ENCODE measurements at places on chromosomes 5 and 9. TPM values are rescaled to one million over a fixed set of nuclear protein-coding genes. Genes with fewer than 3 reads are reported as not detected.
A peak's percentile ranks its signal among the peaks of the same experiment; 100 is the strongest.

Gene WDR70
- total RNA-seq: 34.3 TPM

DNA sequence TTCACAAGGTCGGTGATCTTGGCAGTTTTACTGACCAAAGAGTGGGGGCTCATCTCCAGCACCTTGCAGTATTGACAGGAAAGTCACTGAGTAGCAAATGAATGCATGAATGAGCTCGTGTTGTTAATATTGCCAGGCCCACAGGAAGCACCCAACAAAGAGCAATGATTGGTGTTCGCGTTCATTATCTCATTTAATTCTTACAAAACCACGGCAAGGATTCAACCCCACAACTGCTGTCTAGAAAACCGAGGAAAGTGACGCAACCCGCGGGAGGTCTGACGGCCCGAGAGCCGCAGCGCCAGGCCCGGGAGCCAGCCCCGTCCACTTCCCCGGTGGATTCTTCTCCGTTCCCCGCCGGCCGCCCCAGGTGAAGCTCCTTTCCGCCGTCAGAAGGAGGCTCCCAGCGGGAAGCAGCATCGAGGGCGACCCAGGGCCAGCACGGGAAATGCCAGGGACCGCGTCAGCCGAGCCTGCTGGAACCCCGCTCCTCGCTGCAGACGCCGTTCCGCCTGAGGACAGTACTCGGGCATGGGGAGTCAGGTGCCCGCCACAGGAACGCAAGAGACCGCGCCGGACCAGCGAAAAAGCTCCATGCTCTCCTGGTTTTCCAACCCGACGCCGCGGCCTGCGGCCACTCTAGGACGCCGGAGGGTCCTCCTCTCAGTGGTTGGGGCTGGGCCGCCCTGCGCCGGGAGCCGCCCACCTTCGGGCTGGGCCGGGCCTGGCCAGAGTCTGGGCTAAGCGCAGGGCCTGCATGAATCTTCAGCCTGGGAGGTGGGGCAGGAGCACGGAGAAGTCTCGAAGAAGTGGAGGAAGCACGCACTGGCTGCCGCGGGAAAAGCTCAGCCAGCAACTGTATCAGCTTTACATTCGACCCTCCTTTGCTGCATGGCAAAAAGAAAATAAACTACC is 19.8 kb upstream of the FER start:
- DNase-seq: peak; percentile 77

DNA sequence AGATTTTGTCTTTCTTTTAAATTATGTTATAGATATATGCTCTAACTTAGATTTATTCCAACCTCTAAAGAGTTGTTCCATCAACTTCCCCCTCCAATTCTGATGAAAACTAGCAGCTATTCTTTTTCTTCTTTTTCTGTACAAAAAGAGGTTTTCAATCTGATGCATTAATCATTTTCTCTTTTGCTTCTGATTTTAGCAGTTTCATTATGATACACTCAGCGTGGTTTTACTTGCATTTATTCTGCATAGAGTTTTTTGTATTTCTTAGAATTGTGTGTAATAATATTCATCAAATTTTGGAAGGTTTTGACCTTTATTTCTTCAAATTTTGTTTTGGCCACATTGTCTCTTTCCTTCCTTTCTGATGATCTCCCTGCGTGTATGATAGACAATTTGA is 968.1 kb upstream of the CDH18 start:
- no peak for DNase-seq

DNA sequence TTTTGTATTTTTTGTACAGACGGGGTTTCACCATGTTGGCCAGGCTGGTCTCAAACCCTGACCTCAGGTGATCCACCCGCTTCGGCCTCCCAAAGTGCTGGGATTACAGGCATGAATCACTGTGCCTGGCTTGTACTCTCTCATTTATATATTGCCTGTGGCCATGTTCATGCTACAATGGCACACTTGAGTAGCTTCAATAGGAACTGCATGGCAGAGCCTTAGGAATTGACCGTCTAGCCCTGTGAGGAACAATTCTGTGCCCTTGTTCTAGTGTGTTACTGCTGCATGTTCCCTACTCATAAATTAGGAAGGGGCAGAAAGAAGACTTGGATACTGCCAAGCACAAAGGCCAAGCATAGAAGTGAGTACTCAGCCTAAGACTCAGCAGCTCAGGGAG is 104.2 kb downstream of the LIFR start:
- no peak for DNase-seq

GRCh38 chr5:130234816-130235215 is 330.6 kb downstream of the CHSY3 start:
- DNase-seq: no peak

All from skin of body (tissue), 3 donors.